Left lung (tissue), 14 donors: ENCODE measurements at places on chromosomes 1 and 21.

DNA sequence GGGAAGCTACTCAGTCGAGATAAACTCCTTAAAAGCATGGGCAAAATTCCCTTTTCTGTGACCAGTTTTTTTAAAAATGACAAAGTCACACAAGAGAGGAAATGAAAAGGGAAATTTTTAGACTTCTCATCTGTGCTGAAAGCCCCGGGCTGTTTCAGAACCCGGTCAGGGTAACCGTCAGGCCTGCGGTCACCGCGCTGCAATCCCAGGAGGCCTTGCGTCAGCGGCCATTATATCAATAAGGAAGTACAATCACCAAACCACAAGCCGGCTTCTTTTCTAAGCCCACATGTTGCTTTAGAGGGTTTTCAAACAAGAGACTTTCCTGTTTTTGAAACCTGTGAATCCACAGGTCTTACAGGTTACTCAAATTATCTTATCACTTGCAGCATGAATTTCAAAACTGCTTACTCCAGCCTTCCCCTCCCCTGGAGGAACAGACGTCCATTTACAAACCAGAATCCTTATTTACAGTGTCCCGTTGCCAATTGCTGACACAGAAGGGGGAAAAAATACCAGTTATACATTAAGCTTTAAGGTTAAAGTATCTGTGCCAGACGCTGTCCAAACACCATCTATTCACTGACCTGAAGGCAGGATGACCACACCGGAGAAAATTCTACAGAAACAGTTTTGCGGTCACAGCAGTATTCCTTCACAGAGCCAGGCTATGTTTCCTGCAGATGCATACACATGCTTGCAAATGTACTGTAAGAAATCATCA lies 165.3 kb downstream of the TOMM20 start:
- peak; percentile 95 for DNase-seq

DNA sequence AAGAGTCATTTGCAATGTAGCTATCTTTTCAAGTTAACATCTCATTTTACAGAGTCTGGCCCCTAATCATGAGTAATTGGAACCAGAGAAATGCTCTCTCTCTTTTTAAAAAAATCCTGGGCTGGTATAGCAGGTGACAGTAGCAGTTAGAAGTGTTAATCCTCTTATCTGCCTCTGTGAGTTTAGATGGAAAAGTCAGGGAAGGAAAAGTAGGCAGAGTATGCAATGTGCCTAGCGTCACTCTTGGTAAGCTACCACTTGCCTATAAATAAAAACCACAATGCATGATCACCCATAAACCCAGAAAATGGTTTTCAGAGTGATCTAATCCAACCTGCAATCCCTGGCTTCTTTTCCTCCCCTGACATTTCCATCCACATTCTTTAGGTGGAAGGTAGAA lies 43.2 kb downstream of the UTP25 start:
- DNase-seq: no peak

GRCh38 chr1:155831279-155831976 lies 25.6 kb downstream of the GON4L start:
- DNase-seq: no peak

DNA sequence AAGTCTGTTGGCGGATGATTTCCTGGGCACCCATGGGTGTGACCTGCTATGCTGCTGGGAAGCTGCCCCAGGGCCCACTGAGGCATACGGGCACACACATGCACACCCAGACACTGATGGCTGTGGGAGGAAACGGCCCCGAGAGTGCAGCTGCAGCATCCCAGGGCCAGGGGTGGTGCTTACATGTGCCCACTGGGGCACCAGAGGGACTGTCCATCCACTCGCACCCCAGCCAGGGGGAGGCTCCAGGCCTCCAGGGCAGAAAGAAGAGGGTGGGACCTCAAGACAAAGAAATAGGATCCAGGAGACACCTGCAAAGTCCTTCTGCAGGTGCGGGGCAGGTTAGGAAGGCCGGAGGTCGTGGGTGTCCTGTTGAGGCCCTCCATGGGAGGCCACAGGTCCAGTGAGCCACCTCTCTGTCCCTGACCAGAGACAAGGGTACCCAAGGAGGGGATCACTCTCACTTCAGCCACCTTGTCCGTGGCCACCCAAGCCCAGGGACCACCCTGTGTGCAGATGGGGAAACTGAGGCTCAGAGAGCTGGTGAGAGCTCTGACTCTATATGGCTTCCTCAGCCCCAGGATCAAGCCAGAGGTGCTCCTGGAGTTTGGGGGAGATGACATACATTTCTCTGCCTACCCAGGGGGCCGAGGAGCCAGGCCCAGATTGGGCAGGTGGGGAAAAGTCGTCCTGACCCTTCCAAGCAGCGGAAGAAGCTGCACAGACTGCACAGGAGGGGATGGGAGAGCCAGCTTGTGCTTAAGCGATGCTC lies 57.1 kb downstream of the WNT9A start:
- peak; percentile 63 for DNase-seq
